ENCODE measurements at places on chromosomes 3 and 15.

DNA sequence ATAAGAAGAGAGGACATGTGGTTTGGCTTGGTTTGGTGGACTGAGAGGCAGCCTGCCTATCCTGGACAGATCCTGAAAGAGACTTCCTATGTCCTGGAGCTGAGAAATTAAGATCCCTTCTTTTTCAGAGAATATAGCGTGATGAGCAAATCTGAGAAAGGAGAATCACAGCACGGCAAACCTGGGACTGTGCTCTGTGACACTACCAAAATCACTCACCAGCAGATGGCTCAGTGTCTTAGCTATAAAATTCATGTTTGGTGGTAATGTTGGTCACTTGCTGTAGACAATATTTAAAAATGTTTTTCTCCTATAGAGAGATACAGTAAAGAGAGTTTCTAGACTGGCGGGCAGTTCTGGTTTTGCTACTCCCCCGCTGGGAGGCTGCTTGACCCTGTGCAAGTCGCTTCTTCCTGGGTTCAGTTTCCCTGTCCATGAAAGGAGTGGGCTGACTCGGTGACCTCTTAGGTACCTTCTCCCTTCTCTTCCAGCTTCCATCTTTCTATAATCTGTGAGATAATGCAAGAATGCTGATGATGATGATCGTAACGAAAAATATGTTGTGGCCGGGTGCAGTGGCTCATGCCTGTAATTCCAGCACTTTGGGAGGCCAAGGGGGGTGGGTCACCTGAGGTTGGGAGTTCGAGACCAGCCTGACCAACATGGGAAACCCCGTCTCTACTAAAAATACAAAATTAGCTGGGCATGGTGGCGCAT lies 7.6 kb upstream of the HES1 start:
- no peak for DNase-seq

- DNase-seq, result no peak
Measured at GRCh38 chr3:62164196-62164595, 209.2 kb downstream of the FEZF2 start.

DNA sequence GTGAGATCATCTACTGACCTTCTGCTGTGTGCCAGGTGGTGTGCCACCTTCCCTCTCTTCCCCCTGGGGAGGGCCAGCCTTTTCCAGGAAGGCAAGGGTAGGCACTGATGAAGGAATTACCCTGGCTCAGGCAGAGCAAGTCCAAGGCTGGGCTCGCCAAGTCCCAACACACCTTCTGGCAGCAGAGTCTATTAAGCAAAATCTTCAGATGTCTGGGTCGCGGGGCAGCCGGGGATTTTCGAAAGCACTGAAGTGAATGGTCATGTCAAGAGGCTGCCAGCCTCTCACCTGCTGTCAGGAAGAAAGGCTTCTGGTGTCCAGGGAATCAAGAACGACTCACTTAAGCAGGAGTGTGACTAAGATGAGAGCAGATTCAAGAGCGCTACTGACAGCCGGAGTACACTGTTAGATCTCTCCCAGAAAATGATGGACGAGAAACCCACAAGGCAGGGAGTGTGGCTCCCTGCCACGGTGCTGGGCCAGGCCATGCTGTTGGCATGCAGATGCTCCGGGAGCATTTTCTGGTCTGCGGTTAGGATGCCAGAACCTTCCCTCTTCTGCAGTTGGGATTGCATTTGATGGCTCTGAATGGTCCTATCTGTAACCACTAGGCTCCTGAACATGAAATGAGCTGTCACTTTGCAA lies 479.8 kb downstream of the SHQ1 start:
- no peak for DNase-seq

- DNase-seq, result no peak
Measured at GRCh38 chr3:42129014-42129953, 38.1 kb downstream of the TRAK1 start.

DNA sequence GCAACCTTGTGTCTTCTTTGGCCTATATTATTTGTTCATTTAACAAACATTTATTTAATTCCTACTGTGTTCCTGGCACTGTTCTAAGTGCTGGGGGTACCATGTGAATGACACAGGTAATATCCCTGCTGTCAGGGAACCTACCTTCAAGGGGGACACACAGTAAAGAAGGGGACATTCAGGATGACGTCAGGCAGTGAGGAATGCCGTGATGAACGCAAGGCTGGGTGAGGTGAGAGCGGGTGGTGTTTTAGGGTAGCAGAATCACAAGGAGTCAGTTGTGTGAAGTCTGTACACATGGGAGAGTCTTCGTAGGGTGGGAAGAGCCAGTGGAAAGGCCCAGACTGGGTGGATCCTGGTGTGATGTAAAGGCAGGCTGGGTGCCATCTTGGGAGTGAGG lies 1.7 kb upstream of the FAM107A start:
- DNase-seq, result no peak

- no peak for DNase-seq
Measured at GRCh38 chr15:91956026-91956723, 102.7 kb downstream of the SLCO3A1 start.

DNA sequence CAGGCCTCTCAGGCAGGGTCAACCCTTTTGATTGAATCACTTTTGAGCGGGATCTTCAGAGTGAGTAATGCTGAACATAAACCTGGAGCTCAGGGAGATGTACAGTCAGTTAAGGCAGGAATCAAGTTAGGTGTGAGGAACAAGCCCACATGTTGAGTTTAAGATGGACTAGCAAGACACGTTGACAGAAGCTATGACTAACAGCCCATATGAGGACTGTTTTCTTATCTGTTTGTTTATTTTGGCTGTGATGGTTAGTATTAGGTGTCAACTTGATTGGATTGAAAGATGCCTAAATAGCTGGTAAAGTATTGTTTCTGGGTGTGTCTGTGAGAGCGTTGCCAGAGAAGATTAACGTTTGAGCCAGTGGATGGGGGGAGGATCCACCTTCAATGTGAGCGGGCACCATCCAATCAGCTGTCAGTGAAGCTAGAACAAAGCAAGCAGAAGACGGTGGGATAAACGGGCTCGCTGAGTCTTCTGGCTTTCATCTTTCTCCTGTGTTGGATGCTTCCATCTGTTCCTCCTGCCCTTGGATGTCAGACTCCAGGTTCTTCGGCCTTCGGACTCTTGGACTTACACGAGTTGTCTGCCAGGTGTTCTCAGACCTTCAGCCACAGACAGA lies 232.3 kb upstream of the STAC start:
- DNase-seq, result no peak

DNA sequence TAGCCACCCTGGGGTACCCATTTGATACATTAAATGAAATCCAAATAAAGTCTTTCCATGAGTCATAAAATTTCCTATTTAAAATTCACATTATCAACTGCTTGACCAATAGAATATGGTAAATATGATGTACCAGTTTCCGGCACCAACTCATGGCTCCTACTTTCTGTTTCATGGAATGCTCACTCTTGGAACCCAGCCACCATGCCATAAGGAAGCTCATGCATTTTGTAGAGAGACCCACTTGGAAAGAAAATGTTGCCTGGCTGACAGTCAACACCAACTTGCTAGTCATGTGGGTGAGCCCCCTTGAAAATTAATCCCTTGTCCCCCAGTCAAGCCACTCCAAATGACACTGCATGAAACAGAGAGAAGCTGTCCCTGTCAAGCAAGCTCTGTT lies 57.2 kb downstream of the WWTR1 start:
- no peak for DNase-seq

DNA sequence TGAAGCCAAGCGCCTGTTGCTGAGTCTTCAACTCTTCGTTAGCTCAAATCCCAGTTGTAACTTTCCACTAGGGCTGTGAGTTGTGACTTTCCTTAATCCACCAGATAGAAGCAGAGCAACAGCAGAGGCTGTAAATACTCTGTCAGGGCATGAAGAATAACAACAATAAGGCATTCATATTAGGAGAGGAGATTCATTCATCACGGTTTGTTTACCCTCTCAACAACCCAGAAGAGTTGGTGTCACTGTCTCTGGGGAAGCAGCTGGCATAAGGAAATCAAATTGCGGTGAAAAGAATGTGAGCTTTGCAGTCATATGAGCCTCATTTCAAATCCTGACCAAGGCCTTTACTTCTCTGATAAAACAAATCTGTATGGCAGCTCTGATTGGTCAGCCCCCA lies 184.8 kb downstream of the SHQ1 start:
- DNase-seq, result no peak

DNA sequence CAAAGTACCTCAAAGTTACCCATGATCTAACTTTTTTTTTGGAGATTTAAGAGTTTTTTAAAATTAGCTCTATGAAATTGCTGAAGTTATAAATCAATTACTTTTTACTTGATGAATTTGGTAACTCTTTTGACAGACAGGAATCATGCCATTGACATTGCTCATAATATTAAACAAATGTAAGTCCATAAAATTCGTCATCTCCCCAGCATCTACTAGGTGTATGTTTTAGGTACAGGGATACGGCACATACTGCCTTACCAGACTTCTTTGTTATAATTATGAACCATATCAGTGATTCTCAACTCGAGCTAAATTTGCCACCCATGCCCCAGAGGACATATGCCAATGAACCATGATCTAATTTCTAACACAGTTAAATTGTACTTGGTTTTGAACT lies 247.5 kb upstream of the TGFBR2 start:
- DNase-seq, result no peak

DNA sequence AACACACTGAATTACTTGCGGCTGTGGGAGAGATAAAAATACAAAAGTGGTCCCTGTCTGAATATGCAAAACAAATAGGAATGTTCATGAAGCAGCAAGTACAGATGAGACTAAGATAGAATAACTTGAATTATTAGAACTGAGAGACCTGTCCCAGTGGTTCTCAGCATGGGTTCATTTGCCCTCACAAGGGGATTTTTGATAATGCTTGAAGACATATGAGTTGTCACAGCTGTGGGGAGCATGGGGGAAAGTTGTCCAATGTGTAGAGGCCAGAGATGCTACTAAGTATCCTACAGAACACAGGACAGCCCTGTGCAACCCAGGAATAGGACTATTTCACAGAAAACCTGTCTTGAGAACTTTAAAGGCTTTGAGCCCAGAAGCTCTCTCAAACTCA lies 22.4 kb downstream of the PPM1L start:
- DNase-seq, result no peak
